Ureter (tissue), 1 donor: ENCODE measurements at places on chromosomes 11 and 22. TPM values are rescaled to one million over a fixed set of nuclear protein-coding genes. Genes with fewer than 3 reads are reported as not detected.

- no peak for DNase-seq
Observed at GRCh38 chr11:44766972-44767278, 40.2 kb downstream of the TSPAN18 start.

DNA sequence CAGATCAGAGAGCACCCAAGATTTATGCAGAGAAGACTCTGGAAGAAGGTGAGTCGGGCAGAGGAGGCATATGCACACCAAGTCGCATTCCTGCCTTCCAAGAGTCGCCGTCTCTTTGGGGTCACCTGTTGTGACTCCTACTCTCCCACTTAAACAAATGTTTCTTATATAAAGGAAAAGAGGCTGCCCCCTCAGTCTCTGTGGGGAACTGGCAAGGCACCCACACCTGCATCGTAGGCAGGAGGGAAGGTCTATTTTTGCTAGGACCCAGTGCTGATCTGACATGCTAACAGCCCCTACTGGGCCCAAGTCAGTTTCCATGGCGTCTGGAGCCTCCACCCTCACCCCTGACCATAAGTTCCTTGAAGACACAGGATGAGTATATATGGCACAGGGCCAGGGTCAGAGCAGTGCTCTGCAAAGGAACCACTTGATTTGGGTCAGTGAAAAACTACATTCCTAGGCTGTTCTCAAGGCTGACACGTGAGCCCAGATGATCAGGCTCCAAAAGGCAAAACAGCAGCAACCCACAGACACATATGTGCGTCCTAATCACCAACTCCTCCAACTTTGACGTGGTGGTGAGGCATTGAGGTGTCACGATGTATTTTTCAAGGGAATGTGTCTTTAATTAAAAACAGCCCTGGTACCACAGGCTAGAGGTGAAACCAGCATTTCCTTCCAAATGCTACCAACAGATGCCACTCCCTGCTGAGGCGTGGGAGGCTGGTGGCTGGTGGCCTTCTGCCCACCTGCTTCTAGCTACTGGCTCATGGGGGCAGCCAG, 55.6 kb upstream of the CSNK2A3 start:
- no peak for DNase-seq

- no peak for DNase-seq
Observed at GRCh38 chr22:23604939-23605712, 25.0 kb upstream of the IGLL1 start.

ST14 gene
- 103 TPM for total RNA-seq

CASP12 gene
- total RNA-seq: 1.4 TPM

- no peak for DNase-seq
Observed at GRCh38 chr11:62770778-62771143, 435 bp upstream of the TAF6L start.

ASPHD2 gene
- 1.4 TPM for total RNA-seq

DNA sequence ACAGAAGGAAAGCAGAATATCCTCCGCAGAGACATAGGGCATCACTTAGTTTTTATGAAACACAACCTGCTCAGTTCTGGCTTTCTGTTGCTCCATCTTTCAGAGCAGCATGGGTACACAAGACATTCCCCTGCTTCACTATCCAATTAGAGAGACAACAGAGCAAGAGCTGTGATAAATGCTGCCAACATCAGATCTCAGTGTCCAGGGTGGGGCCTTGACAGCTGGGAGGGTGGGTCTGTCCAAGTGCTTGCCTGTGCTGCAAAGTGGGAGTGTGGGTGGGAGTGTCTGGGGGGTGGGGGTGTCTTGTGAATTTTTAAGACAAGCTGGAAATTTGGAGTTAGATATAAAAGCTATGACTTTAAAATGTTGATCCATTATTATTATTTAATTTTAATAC, 369.6 kb downstream of the TENM4 start:
- DNase-seq: no peak

DNA sequence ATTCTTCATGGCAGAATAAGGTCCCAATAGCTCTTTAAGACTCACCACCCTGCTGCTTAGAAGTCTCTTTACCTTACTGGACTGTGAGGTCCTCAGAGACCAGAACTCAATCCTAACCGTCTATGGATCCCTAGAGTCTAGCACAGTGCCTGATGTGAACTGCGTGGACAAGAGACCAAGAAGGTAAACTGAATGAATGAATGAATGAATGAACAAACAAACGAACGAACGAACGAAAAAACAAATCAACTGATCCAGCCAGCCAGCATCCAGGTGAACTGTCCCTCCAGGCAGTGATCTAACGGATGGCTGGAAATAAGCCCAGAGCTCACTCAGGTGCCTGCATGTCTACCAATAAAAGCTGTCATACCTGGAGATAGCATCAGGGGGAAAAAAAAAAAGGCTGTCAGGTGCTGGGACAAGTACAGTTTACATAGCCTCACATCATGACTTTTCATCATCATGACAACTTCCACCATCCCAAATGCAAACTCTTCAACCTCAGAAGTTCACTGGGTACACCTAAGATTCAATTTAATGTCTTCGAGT, 59.8 kb downstream of the PACSIN2 start:
- DNase-seq: no peak

GRCh38 chr11:74776546-74776945, 27.9 kb downstream of the RNF169 start:
- no peak for DNase-seq

GRCh38 chr11:36736103-36736502, 138.1 kb upstream of the RAG2 start:
- DNase-seq: no peak

GRCh38 chr11:78140392-78141077, 1.1 kb upstream of the ALG8 start:
- no peak for DNase-seq

- no peak for DNase-seq
Observed at GRCh38 chr11:130839981-130840666, 76.2 kb downstream of the SNX19 start.

DNA sequence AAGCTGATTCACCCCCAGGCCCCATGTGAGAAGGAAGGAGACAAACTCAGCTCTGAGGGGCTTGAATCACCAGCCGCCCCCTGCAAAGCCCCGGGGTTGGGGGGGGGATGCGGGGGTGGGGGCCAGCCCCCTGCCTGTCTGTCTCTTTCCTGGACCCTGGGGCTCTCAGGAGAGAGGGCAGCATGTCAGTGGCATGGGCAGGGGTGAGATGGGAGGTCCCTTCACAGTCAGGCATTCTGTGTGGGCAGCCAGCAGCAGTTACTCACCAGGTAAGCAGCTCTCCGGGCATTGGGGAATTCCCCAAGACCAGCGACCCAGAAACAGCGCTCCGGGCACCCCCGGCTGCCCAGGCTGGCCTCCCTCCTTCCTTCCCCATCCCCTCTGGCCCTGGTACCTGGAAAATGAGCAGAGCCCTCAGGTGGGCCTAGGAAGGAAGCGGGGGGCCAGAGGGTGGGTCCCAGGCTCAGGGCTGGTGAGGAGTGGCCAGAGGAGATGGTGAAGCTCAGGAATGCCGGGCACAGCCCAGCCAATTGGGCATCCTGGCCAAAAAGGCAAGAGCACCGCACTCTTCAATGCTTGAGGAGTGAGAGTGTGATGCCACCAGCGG, 4.2 kb upstream of the LIF start:
- DNase-seq: no peak

NAA40 gene
- 26.4 TPM for total RNA-seq

- no peak for DNase-seq
Observed at GRCh38 chr11:11691296-11692151, 69.7 kb upstream of the GALNT18 start.

GRCh38 chr11:65487467-65488272, 11.2 kb upstream of the MALAT1 start:
- peak; percentile 100 for DNase-seq
